AG08395 (cell line): ENCODE measurements at places on chromosomes 11 and 22.

- peak; percentile 83 for DNase-seq
Observed at GRCh38 chr11:33829430-33830141, 55.3 kb upstream of the FBXO3 start.

DNA sequence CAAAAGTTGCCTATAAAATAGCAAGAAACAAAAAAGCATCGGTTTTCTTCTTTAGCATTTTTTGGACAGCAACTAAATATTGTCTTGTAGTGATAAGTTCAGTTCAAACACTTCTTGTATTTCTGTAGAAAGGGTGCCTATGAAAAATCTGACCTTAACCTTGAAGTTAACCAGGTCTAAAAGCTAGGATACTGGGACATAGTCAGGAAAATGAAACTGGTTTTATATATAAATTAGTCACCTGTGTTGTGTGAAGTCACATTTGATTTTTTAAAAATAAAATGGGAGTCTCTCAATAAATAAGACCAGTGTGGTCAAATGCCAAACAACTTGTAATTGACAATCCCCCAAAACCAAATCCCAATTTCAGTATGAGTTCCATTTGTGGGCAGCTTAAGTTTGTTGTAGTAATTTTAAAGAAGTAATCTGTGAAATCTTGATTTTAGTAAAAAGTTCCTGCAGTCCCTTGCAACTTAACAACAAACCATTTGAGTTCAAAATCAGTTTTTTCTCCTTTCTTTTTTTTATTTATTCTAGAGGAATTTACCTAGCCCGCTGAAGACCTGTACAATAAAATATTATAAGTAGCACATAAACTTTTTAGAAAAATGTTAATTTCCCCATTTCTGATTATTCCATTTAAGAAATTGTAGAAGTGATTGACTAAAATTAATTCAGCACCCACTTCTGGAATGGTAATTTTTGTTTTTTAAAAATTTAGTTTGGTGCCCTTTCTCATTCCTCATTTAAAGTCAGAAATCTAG, 84.5 kb upstream of the PPARA start:
- DNase-seq = no peak

DNA sequence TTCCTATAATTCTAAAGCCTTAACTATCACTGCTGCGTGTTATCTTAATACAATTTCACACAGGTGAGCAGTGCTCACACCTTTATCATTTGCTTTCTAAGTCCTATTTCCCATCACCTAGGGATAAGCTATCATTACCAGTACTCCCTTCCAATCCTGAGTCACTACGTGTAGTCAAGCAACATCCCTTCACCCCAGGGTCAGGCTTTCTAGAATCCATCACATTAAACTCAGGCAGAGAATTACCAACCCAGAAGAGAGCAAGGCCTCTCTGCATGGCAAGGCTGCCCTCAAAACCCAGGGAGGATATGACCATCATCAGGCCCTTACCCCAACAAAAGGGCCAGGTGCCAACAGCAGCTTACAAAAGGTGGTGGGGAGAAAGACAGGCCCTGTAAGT, 9.8 kb downstream of the PACSIN2 start:
- no peak for DNase-seq

DNA sequence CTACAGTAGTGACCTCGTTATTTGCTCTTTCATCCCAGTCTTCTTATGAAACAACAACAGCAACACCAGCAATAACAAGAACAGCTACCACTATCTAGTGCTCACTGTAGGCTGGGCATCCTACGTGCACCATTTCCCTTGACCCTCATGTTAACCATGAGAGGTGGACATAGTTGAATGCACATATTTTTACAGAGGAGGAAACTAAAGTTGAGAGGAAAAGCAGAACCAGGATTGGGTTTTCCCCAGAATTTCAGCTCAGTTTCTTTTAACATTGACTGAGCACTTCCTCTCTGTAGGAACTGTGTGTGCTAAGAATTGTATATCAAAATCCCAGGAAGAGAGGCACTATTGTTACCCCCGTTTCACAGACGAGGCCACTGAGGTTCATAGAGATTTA, 39.4 kb upstream of the TSPAN18 start:
- DNase-seq = no peak
